ENCODE measurements at places on chromosomes 5 and 9.

DNA sequence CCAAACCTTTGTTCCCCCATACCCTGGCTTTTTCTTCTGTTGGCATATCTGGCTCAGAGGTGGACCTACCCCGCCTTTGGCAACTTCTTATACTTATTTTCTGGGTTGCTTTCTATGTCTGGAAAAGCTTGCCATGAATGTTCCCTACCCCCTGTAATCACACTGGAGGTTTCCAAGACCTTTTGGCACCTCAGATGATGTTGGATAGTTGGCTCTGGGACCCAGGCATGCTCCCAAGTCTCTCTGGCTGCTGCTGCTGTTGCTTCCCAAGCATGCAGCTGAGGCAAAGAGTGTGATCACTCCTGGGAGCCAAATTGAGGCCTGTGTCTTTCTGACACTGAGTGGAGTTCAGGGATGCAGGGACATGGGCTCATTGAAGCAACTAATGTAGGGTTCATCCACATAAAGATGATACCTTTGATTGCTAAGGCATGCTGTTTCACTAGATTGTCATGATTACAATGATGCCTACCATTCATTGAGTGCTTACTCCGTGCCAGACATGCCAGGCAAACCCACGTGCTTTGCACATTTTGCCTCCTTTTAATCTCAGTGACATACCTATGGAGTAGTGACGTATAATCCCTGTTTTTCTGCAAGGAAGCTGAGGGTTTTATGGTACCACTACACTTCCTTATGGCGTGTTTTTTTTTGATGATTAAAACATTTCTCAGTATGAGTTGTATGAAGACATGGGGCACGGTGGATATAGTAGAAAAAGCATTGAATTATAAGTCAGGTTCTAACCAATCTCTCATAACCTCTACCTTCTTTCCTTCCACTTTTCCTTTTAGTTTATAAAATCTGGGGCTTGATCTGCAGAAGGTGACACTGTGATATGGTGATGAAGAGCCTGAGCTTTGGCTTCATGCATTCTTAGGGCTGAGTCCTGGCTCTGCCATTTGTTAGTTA lies 73.1 kb downstream of the ARHGAP26 start:
- DNase-seq: no peak
- H3K4me3 ChIP-seq: no peak overlapping the region
- H3K4me1 ChIP-seq: peaks cover 39% of the 10 kb centered on the region
- no peaks in the 10 kb centered on the region for H3K36me3 ChIP-seq

DNA sequence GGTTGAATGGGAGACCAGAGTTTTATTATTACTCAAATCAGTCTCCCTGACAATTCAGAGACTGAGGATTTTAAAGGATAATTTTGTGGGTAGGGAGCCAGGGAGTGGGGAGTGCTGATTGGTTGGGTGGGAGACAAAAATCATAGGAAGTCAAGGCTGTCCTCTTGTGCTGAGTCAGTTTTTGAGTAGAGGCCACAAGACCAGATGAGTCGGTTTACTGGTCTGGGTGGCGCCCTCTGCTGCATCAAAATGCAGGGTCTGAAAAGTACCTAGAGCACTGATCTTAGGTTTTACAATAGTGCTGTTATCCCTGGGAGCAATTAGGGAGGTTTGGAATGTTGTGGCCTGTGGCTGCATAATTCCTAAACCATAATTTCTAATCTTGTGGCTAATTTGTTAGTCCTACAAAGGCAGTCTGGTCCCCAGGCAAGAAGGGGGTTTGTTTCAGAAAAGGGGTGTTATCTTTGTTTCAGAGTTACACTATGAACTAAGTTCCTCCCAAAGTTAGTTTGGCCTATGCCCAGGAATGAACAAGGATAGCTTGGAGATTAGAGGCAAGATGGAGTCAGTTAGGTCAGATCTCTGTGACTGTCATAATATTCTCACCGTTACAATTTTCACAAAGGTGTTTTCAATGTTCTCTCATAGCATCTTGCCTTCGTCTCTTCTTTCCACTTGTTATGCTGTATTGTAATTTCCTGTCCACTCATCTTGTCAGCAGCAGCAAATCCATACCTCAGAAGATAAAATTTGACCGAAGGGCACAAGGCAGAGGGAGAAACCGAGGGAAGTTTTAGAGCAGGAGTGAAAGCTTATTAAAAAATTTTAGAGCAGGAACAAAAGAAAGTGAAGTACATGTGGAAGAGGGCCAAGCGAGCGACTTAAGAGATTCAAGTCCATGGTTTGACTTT lies 59.2 kb upstream of the CLINT1 start:
- H3K4me3 ChIP-seq: no peak overlapping the region
- no peaks in the 10 kb centered on the region for H3K27me3 ChIP-seq
- no peak overlapping the region for H3K27ac ChIP-seq
- no peaks in the 10 kb centered on the region for H3K36me3 ChIP-seq
- H3K4me1 ChIP-seq: no peaks in the 10 kb centered on the region

GRCh38 chr9:71895117-71895516 lies 15.9 kb downstream of the ABHD17B start:
- H3K36me3 ChIP-seq: no peaks in the 10 kb centered on the region
- no peak overlapping the region for H3K4me3 ChIP-seq
- no peak for DNase-seq

DNA sequence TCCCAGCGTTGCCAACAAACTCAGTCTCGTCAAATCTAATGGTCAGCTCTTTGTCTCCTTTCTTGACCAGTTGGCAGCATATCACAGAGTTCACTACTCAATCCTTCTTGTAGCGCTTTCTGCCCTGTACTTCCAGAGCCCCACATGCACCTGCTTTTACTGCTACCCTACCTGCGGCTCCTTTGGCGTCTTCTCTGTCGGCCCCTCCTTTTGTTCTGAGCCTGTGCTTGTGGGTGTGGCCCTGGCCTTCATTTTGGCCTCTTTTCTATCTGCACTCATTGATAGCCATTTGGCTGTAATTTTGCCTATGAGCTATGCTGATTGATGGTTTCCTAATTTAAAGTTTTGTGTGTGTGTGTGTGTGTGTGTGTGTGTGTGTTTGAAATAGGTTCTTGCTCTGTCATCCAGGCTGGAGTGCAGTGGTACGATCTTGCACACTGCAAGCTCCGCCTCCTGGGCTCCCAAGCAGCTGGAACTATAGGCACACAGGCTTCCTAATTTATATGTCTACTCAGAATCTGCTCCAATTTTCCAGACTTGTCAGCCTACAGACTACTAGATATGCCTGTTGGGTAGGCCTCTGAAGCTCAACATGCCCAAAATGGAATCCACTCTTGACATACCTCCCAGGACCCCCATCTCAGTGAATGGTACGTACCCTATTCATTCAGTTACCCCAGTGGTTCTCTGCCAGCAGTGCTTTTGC lies 32.3 kb downstream of the ARPC5L start:
- DNase-seq: no peak
- H3K4me1 ChIP-seq: no peaks in the 10 kb centered on the region
- H3K4me3 ChIP-seq: no peak overlapping the region
- no peaks in the 10 kb centered on the region for H3K27me3 ChIP-seq

- no peak overlapping the region for H3K27ac ChIP-seq
- H3K27me3 ChIP-seq: no peaks in the 10 kb centered on the region
- no peak for DNase-seq
- no peak overlapping the region for H3K4me3 ChIP-seq
Measured at GRCh38 chr5:172548311-172548731, 92.7 kb upstream of the NEURL1B start.

DNA sequence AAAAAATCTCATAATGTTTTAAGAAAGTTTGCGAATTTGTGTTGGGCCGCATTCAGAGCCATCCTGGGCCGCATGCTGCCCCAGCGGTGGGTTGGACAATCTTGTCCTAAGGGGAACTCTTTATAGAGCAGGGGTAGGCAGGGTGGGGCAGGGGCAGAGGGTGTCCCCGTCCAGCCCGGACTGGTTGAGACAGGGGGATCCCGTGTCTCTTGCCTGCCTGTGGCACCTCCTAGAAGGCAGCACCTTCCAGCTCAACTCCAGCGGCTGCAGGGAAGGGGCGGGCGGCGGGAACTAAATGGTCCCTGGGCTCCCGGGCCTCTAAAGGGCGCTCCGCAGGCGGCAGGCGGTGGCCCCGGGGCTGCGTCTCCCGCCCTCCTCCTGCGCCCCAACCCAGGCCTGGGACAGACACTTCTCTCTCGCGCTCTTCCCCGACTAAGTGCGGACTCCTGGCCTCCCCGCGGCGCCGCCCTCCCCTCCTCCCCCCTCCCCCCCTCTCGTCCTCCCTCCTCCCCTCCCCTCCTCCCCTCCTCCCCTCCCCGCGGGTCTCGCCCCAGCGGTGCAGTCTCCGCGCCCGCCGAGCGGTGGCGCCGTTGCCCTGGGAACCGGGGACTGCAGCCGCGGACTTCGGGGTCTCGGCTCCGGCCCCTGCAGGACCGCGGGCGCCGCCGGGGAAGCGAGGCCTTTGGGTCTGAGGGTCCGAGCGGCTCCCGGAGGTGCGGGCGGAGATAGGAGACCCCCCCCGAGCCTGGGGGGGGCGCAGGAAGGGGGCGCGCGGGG lies 132.6 kb downstream of the MRPL36 start:
- no peak overlapping the region for H3K27ac ChIP-seq
- DNase-seq: no peak
- peaks cover 5% of the 10 kb centered on the region for H3K27me3 ChIP-seq
- H3K4me3 ChIP-seq: peak overlapping the region; percentile 23

- no peak overlapping the region for H3K27ac ChIP-seq
- H3K4me3 ChIP-seq: no peak overlapping the region
- no peaks in the 10 kb centered on the region for H3K27me3 ChIP-seq
- no peaks in the 10 kb centered on the region for H3K4me1 ChIP-seq
Measured at GRCh38 chr5:169805527-169805934, 168.5 kb downstream of the DOCK2 start.

- H3K27me3 ChIP-seq: no peaks in the 10 kb centered on the region
- no peaks in the 10 kb centered on the region for H3K36me3 ChIP-seq
- H3K4me3 ChIP-seq: no peak overlapping the region
Measured at GRCh38 chr9:112187404-112187803, 12.3 kb upstream of the SUSD1 start.

GRCh38 chr9:70488098-70488792 lies 73.8 kb upstream of the KLF9 start:
- peaks cover 12% of the 10 kb centered on the region for H3K4me1 ChIP-seq
- no peak for DNase-seq
- no peak overlapping the region for H3K4me3 ChIP-seq
- no peaks in the 10 kb centered on the region for H3K36me3 ChIP-seq
- no peaks in the 10 kb centered on the region for H3K27me3 ChIP-seq

Measured in ascending aorta (tissue), 2 donors.